ENCODE measurements at places on chromosomes 5 and 9. TPM values are rescaled to one million over a fixed set of nuclear protein-coding genes. Genes with fewer than 3 reads are reported as not detected.

The SLC25A2 gene
- 0.29 TPM for total RNA-seq

DNA sequence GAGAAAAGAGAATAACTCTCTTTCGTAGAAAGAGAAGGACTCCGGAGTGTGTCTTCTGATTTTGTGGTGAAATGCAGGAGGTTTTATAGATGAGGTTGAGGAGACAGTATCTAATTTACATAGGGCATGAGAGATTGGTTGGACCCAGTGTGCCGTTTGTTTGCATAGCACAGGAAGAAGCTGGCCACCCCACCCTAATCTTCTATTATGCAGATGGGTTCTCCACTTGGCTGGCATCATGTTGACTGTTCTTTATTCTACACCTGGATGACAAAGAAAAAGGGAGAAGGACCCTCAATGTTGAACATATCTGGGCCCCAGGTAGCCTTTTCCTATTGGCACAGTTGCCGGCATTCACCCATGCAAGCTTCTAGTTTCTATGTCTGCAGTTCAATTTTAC is 23.2 kb upstream of the MINAR2 start:
- no peak for DNase-seq

- peak; percentile 18 for DNase-seq
These were observed 28.7 kb downstream of the DMRT3 start for GRCh38 chr9:1005043-1005667.

DNA sequence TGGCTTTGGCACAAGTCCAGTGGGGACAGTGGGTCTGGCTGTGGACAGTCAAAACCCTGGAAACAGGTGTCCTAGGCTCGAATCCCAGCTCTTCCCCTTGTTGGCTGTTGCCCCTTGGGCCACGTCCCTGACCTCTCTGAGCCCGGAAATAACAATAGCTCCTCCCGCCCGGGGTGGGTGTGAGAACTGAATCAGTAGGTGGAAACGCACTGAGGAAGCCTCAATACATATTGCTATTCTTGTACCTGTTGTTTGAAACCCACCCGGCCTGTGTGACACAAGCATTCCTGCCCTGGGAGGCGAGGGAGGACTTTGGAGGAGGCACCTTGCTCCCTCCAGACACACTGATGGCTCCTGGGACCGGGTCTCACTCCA is 134.1 kb downstream of the OLFM1 start:
- no peak for DNase-seq

- DNase-seq: no peak
These were observed 110.1 kb downstream of the MED27 start for GRCh38 chr9:131969469-131969989.

Data from epithelial cell of proximal tubule (primary cell).